ENCODE measurements at places on chromosomes 5 and 9.

GRCh38 chr9:8365029-8365428 lies 565.5 kb upstream of the DMAC1 start:
- DNase-seq: no peak

GRCh38 chr5:125275725-125276090 lies 529.3 kb upstream of the ZNF608 start:
- no peak for DNase-seq

DNA sequence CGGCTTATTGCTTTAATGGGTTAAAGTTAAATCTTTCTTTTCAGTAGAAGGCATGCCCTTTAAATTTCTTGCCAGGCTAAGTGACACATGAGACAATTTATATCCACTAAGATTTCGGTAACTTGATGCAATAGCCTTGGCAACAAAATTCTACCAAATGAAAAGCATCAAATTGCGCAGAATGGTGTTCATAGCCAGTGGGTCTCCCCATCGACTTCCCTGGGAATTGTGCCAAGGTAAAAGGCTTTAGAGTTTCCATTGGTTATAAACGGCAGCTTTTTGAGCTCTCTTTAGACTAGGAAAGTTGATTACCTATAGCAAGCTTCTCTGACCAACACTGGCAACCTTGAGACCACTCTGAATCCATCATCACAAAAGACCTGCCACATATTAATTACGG lies 358.4 kb downstream of the ARRDC3 start:
- DNase-seq: no peak

- no peak for DNase-seq
Measured at GRCh38 chr9:112970939-112971338, 41.1 kb downstream of the ZNF883 start.

GRCh38 chr5:140166911-140167310 lies 8.1 kb upstream of the CYSTM1 start:
- DNase-seq: no peak

- no peak for DNase-seq
Measured at GRCh38 chr5:79488775-79489174, 25.2 kb downstream of the HOMER1 start.

- no peak for DNase-seq
Measured at GRCh38 chr5:149839761-149840160, 104.8 kb downstream of the PDE6A start.
